ENCODE measurements at places on chromosomes 3 and 15. TPM values are rescaled to one million over a fixed set of nuclear protein-coding genes. Genes with fewer than 3 reads are reported as not detected.

The KCNAB1 gene
- total RNA-seq: 0.51 TPM

The OR5K1 gene
- total RNA-seq: not detected

The CLDN18 gene
- 3.3 TPM for total RNA-seq

The DUOXA2 gene
- total RNA-seq: not detected

The POTEB2 gene
- not detected for total RNA-seq

DNA sequence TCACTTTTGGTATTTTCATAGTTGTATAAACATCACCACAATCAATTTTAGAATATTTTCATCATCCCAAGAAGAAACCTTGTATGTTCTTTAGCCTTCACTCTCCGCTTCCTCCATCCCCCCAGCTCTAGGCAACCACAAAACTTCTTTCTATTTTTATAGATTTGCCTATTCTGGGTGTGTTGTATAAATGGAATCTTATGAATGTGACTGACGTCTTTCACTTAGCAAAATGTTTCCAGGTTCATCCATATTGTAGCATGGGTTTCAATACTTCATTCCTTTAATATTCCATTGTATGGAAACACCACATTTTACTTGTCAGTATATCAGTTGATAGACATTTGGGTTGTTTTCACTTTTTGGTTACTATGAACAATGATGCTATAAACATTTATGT lies 335.8 kb upstream of the GOLIM4 start:
- DNase-seq: no peak
- no peaks in the 10 kb centered on the region for H3K27me3 ChIP-seq

GRCh38 chr15:57415602-57416001 lies 39.3 kb downstream of the CGNL1 start:
- no peak overlapping the region for H3K4me3 ChIP-seq
- H3K27ac ChIP-seq: no peak overlapping the region
- H3K27me3 ChIP-seq: no peaks in the 10 kb centered on the region

- no peak overlapping the region for H3K4me3 ChIP-seq
- no peaks in the 10 kb centered on the region for H3K36me3 ChIP-seq
- H3K4me1 ChIP-seq: no peaks in the 10 kb centered on the region
- DNase-seq: no peak
- no peak overlapping the region for H3K27ac ChIP-seq
- peaks cover 96% of the 10 kb centered on the region for H3K27me3 ChIP-seq
These were observed 18.1 kb upstream of the CACNA2D2 start for GRCh38 chr3:50521572-50521971.

DNA sequence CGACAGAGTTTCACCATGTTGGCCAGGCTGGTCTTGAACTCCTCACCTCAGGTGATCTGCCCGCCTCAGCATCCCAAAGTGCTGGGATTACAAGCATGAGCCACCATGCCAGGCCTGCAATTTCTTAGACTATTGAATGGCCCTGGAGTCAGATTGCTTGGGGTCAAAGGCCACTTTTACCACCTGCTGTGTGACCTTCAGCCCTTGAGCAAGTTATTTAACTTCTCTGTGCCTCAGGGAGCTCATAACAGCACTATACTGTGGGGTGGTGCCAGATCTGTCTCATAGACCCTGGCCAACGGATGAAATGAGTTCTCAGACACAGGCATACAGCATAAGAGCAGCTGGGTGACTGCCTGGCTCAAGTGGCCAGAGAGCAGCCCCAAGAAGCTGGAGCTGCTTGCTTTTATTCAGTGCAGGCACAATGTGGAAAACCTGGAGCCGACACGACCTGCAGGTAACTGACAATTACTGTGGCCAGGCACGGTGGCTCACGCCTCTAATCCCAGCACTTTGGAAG lies 44.9 kb upstream of the FURIN start:
- no peak overlapping the region for H3K4me3 ChIP-seq
- no peak overlapping the region for H3K27ac ChIP-seq
- no peak for DNase-seq
- no peaks in the 10 kb centered on the region for H3K36me3 ChIP-seq

DNA sequence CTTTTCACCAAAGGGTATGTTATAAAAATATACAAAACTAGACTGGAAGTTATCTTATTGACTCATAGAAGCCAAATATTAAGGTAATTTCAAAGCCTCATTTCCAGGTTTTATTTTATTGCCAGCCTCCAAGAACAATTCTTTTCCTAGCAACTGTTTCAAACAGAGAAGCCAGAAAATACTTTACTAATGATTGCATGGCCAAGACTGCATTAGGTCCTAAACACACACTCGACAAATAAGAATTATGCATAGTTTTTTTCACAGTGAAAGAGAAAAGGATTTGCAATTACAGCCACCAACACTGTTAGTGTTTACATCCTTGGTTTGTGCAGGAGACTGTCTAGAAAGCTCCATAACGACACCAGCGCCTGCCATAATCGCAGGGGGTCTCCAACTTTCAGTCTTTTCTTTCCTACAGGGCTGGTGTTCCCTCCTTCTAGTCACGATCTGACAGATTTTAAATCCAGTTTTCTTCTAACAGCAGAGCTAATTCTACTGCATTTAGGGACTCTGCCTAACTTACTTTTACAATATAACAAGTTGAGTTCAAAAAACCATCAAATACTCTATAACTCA lies 58.1 kb downstream of the CLASP2 start:
- H3K27me3 ChIP-seq: no peaks in the 10 kb centered on the region
- no peaks in the 10 kb centered on the region for H3K36me3 ChIP-seq
- peaks cover 26% of the 10 kb centered on the region for H3K4me1 ChIP-seq
- no peak for DNase-seq
- peak overlapping the region; percentile 44 for H3K4me3 ChIP-seq

DNA sequence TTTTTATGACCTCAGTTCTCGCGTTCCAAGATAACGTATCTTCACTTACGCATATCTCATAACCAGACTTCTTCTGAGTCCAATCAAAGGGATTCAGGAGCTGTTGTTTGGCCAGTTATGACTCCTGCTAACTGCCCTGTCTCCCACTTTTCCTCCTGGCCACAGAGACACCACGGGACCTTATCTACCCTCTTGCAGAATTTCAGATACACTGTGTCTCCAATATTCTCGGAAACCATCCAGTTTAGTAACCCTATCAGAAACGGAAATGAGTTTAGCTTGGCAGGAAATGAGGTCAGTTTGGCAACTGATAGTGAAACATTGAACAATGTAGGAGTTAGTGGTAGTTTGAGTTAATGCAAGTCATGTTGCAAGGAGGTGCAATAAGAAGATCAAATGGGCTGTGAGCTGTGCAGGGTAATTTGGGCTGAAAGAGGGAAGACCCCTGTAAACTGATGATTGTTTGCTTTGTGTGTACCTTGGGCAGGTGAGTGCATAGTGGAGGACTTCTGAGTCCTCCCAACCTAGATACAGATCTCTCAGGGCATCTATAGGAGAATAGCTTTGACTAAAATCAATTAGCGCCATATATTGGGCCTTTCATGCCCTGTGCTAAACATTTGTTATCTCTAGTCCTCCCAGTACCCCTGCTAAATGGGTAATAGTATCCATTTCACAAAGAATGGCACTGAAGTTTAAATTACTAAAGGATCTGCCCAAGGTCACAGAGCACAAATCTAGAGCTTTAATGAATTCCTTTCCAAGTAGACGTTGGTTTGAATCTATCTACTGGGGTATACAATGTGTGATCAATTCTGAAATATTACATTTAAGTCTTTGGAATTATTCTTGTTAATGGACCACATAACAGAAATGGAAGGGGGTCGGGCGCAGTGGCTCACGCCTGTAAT lies 41.3 kb upstream of the PIK3CB start:
- no peaks in the 10 kb centered on the region for H3K27me3 ChIP-seq
- H3K4me3 ChIP-seq: no peak overlapping the region
- no peak for DNase-seq
- H3K4me1 ChIP-seq: no peaks in the 10 kb centered on the region

All from Calu3 (cell line).